ENCODE measurements at places on chromosomes 3 and 15.

- DNase-seq = no peak
Measured at GRCh38 chr3:44042772-44043171, 198.9 kb upstream of the TOPAZ1 start.

- no peak for DNase-seq
Measured at GRCh38 chr3:109809513-109809912, 472.2 kb upstream of the DPPA4 start.

GRCh38 chr3:148962513-148962912, 28.8 kb upstream of the GYG1 start:
- DNase-seq = peak; percentile 74

DNA sequence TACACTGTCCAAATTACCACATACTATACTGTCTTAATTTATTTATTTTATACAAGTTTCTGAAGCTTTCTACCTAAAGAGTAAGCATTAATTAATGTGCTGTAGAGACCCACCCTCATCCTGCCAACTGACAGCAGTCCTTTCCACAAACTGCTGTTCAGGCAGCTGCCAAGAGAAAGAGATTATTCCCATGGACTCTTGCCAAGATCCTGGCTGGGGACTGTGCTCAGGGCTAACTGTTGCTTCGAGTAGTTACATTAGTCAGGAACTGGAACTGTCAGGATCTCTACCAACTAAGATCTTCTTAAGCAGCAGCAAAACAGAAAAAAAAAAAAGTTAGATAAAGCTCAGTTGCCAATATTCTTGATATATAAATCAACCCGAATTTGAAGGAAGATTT, 398.8 kb downstream of the MECOM start:
- peak; percentile 47 for DNase-seq

DNA sequence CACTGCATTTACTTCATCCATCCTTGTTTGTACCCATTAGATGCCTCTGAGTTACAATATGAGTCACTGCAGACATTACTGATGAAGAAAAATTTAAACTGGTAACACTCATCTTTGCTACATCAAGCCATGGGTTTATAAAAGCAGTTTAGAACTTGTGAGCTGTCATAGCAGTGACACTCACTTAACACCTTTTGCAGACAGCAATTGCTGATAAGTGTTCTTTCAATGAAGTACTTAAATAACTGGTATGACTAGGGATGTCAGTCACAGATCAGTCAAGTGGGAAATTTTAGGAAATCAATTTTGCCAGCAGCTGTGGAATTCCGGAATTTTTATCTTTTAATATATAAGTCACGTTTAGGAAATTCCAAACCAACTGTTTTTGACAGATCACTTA, 643.0 kb downstream of the TBL1XR1 start:
- no peak for DNase-seq

DNA sequence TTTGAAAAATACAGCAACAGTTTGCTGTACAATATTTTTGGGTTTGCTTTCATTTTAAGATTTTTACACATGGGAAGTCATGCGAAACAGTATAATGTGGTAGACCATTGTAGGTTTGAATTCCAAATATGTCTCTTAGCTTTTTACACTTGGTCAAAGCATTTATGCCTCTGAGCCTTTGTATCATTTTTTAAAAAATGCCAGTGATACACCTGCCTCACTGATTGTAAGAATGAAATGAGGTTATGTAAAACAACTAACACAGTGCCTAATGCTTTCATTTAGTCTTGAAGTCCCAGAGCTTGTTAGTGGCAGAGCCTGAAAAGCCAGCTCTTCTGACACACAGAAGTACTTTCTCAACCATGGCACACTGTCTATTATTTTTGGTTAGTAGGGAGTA, 202.0 kb downstream of the UBE2E2 start:
- DNase-seq = no peak

GRCh38 chr3:65268426-65268825, 580.6 kb upstream of the ADAMTS9 start:
- peak; percentile 7 for DNase-seq

GRCh38 chr3:122258757-122259371, 66.2 kb upstream of the CSTA start:
- DNase-seq = peak; percentile 39

DNA sequence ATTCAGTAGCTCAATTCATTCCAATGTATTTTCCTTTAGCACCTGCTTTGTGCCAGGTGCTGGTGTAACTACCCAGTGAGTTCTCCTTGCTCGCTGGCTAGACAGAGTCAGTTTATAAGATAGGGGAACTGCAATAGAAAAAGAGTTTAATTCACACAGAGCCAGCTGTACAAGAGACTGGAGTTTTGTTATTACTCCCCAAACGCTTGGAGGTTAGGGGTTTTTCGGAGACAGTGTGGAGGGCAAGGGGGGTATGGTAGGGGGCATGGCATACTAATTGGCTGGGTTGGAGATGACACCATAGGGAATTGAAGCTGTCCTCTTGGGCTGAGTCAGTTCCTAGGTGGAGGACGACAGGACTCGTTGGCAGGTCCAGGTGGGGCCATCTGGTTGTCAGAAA, 5.4 kb upstream of the CFAP91 start:
- no peak for DNase-seq

GRCh38 chr3:182895513-182896112, 84.7 kb downstream of the DCUN1D1 start:
- no peak for DNase-seq

- DNase-seq = peak; percentile 7
Measured at GRCh38 chr3:62201438-62202035, 171.8 kb downstream of the FEZF2 start.

DNA sequence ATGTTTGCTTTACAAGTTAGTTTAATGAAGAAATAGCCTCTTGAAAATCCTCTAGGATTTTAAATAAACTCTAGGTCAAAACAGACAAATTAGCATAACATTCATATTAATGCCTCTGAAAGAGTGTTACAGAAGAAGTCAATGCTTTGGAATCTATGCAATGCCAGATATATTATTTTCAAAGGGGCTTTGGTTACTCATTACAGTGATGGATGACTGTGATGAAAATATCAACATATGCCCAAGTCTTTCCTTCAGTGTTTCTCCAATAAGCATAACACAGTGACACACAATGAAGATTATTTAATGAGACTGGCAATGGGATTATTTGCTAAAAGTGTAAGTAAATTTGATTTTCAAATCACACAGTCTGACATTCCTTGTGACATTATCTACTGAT, 1247.2 kb downstream of the ROBO2 start:
- peak; percentile 52 for DNase-seq

DNA sequence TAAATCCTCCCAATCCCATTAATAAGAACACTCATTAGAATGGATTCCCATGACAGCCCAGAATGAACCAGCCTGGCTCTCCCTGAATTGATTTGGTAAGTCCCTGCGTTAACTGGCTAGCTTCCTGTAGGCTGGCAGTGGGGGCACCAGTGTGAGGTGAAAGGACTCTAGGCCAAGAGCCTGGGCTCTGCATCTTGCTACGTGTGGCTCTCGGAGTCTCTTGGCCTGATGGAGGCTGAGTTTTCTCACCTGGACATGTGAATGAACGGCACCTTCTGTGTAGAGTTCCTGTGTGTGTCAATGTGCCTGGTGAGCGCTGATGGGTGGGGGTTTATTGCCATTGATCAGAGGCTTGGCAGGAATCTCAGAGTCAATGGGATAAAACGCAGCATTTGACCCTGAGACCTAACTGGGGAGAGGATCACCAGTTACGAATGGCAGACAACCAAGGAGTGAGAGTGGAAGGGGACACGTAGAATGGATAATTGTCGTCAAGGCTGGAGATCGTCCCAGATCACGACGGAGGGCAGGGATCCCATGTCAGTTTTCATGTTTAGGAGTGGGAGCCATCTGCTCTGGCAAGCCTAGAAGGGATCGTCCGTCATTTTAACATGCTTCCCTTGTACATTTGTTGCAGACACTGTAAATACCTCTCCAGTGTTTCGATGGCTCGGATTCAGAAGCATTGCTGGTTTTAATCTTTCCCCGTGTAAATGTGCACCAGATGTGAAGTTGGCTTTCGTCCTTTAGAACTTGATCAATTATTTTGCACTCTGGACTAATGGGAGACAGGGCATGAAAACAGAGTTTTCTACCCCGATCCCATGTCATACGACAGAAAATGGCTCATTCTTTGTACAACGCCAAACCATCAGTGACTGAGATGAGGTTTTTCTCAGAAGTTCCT, 9.0 kb upstream of the KLF13 start:
- no peak for DNase-seq

GRCh38 chr3:14785207-14786155, 33.3 kb upstream of the FGD5 start:
- no peak for DNase-seq

- no peak for DNase-seq
Measured at GRCh38 chr3:151112731-151113130, 27.3 kb downstream of the MED12L start.

DNA sequence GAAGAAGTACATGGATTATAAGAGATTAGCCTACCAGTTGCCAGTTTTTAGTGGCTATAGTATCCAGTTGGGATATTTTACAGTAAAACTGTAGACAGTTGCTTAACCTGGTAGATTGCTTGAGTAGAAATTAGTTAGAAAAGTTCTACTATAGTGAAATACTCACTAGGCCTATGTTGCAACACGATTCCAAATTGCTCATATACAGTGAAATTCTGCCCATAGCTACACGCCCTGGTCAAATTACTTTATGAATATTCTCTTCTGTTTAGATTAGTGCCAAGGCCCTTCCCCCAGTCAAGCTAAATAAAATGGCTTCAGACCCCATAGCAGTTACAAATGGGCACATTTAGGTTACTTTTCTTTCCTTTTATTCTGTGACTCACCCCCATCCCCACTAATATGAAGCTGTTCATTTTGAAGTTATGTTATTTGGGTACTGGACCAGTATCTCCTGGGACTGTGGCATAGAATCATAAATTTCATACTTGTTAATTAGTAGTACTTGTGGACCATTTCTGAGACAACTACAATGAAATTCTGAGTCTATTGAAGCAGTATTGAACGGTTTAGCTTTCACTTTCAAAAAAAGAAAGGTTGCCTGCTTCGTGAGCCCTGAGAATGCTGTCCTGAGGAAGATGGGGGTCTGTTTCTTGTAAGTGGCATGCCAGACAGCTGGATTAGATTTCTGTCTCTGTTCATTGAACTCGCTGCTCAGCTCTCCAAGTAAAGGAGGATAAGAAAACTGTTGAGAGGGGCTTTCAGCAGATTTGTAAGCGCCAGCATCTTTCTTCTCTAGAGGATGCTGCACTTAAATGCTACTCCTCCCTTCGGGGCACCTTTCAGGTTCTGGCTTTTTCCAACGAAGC, 65.8 kb upstream of the CFAP20DC start:
- DNase-seq = no peak

DNA sequence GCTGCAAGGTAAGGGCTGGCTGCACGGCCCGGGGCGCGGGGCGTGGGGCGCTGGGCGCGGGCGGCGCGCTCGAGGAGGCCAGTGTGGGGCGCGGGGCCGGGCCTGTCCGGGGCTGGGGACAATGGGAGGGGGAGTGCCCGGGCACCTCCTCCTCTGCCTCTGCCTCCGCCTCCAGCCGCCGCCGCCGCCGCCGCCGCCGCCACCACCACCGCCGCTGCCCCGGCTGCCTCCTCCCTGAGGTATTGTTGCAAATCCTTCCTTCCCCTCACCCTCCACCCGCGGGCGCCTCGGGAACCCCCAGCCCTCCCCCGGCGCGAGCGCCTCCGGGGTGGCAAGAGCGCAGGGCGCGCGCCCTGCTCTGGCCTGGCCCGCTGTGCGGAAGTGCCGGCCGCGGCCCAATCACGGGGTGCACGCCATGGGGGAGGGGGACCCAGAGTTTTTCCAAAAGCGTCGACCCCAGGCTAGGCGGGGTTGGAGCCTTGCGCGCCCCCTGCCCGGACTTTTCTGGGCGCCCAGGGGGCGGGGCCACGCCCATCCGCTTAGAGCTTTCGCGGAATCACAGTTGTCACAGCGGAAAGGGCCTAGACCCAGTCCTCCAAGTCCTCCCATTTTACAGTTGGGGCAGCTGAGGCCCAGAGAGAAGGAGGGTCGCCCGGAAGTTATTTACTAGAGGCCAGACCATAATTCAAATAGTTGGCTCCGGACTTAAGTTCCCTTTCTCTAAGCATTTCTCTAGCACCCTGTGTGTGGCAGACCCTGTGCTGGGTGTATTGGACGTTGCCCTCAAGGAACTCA, at the start of gene LPP:
Gene LPP, plus strand, starts transcription at position 144 of the 795 bp plus-strand sequence. CDS start 251,964 bp downstream, outside the sequence.
- peak; percentile 53 for DNase-seq

DNA sequence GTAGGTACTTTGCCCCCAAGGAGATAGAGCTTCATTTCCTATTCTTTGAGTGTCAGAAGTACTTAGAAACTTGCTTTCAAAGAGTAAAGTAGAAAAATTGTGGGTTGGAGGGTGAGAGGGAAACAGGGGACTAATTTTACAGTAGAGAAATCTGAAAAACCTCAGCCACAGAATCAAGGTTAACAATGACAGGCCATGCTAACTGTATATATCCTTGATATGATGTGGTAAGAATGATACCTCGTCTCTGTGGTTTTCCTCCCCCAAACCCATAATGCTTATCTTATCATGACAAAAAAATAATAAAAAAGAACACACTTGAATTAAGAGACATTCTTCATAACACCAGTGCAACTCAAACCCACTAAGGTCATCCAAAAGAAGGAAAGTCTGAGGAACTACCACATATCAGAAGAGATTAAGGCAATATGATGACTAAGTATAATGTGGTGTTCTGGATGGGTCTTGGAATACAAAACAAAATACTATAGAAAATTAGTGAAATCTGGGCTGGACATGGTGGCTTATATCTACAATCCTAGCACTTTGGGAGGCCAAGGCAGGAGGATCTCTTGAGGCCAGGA, 360.4 kb downstream of the ULK4 start:
- DNase-seq = peak; percentile 18

GRCh38 chr3:28012830-28013229, 228.6 kb upstream of the CMC1 start:
- no peak for DNase-seq

DNA sequence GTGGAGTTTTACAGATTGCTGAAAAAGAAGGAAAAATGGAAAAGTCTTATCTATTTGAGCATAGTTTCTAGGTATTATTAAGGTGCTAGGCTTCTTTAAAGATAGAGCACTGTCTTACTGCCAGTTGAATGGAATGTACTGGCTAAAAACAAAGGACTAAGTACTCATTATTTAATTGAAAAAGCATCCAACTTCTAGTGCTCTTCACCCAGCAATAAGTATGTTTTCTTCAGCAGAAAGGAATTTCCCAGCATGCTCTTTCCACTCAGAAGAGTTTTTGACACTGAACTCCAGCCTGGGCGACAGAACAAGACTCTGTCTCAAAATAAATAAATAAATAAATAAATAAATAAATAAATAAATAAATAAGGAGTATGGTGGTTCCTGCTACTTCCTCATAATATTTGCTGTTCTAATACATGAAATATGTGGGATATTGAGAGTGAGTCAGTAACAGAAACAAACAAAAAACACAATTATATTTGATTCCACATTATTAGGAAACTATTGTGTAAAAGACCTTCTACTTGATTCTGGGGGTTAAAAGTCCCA, 70.6 kb downstream of the ATP13A4 start:
- DNase-seq = peak; percentile 6

DNA sequence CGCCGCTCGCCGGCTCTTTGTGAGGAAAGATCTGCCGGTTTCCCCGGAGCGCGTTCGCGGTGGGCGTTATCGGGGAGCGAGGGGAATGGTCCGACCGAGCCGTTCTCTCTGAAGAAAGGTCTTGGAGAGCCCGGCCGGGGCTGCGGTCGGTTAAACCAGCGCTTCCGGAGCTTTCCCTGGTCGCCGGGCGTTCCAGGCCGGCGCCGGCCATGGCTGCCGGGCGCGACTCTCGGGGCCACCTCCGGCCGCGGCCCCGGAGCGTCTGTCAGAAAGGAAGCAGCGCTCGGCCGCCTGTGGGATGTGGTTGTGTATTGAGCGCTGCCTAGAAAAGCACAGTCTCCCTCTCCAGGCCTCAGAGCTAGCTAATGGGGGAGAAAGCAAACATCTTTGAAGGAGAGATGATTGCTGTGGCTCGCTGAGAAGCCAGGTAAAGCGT, 731 bp downstream of the FYTTD1 start:
- peak; percentile 55 for DNase-seq

- DNase-seq = no peak
Measured at GRCh38 chr3:110750201-110750600, 321.4 kb upstream of the NECTIN3 start.
